ENCODE measurements at places on chromosomes 7 and 10.
A peak's percentile ranks its signal among the peaks of the same experiment; 100 is the strongest.

GRCh38 chr7:55657654-55658053 lies 85.4 kb upstream of the VOPP1 start:
- no peak for DNase-seq

DNA sequence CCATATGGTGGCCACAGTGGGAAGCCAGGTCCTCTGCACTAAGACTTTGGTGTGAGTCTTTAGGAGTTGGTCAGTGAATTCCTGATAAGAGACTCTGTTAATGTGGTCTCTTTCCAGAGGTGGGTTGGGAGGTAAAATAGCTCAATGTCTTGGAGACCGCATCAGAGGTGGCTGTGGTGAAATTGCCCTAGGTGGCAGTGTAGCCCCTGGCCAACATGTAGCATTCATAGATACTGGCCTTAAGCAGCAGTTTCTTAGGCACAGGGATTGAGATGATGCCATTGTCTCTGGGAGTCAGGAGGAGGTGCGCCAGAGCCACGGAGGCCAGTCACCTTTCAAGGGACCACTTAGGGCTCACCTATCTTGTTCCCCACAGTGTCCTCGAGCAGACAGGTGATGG lies 202.8 kb downstream of the CREB5 start:
- DNase-seq, result no peak

GRCh38 chr7:2037808-2038522 lies 194.8 kb downstream of the MAD1L1 start:
- DNase-seq, result peak; percentile 44

GRCh38 chr10:35925493-35925892 lies 283.4 kb upstream of the FZD8 start:
- DNase-seq, result no peak

DNA sequence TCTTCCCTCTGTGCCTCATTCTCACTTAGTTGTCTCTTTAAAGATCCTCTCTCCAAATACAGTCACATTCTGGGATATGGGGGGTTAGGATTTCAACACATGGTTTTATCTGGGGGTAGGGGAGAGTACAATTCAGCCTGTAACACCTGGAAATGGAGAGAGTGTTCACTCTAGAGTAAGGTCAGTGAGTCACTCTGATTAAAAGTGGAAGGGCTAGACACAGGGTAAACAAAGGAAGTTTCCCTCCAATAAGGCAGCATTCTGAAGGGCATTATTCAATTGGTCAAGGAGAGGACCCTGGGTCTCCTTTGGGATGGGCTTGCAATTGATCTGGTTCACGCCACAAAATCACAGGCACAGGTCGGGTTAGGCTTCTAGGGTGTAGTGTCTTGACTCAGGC lies 232.8 kb upstream of the NPSR1 start:
- DNase-seq, result no peak

Data from right forelimb (tissue), 1 donor.